H1 (cell line): ENCODE measurements at places on chromosomes 2 and 18. TPM values are rescaled to one million over a fixed set of nuclear protein-coding genes. Genes with fewer than 3 reads are reported as not detected.

DNA sequence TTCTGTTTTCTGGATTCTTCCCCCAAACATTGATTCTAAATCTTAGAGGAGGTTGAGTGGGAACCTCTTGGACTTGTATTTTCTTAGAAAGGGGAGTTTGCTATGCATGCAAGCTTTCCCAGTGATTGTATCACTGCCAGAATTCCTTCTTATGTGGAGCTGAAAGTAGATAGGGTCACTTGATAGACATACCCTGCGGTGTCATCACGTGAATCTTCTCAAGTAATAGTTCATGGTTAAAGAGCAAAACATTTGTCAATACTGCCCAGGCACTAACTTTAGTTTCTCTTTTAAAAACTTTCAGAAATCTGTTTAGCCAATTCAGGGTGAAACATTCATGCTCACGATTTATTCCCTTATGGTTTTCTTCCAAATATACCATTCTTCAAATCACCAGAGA lies 6.4 kb downstream of the PMAIP1 start:
- no peak for DNase-seq

DNA sequence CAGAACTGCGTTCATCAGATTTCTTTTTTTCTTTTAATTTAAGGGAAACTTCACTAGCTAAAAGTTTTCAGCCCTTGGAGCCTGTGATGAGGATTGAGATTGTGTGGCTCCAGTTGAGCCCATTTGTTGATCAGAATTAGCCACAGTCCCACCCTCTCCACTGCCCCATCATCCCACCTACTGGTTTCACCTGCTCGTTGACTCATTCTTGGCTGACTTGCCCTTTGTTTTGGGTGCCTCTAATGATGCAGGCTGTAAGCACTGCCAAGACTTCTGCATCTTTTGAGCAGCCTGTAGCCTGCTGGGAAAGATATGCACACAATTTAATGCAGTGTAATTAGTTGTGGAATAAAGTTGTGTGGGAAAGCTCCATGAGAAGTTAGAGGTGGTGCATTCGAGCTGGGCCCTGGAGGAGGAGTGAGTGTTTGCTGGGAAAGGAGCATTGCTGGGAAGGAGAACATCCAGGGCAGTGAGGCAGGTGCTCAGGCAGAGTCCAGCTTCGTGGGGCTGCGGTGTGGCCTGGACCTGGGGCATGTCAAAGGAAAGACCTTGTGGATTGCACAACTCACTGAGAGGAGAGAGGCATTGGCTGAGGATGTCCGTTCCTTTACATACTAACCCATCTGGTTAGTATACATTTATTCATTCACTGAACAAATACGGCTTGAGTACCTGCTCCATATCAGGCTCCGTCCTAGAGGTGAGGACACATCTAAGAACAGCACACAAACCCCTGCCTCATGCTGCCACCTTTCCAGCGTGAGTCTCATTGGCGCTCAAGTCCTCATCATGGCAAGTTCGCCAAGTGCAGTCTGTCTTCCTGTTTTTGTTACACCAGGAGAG lies 18.2 kb downstream of the ASPRV1 start:
- no peak for DNase-seq

- no peak for DNase-seq
Measured at GRCh38 chr2:33111002-33111446, 164.3 kb downstream of the LTBP1 start.

- DNase-seq, result no peak
Measured at GRCh38 chr18:51342815-51343214, 145.3 kb upstream of the MEX3C start.

- no peak for DNase-seq
Measured at GRCh38 chr2:62831729-62832128, 126.2 kb downstream of the EHBP1 start.

DNA sequence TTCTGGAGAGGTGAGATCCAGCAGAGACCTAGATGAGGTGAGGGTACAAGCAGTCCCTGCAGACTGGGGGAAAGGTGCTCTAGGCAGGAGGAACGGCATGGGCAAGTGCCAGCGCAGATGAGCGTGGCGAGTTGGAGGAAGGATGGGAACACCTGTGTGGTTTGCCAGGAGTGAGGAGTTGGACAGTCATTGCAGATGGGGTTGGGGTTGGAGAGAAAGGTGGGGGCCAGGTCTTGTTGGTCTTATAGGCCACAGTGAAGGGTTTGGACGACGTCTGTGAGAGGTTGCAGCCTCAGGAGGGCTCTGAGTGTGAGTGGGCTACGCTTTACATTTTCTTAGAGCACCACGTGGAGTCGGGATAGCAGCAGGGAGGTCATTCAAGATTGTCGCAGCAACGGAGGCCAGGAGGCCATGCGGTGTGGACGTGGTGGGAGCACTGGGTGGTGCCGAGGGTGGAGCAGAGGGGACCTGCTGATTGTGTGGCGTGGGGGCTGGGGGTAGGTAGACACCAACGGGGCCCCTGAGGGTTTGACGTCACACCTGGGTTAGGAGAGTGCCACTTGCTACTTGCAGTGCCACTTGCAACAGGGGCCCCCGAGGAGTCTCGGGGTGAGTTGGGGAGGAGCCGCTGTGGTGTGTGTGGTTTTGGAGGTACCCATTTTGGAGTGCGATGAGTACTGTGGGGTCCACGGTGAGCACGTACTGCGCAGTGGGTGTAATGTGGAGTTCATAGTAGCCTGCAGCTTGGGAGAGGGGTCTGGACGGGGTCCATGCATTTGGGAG lies 66.2 kb downstream of the LPIN1 start:
- DNase-seq, result no peak

- peak; percentile 71 for DNase-seq
Measured at GRCh38 chr2:46294176-46294836, 2.9 kb upstream of the EPAS1 start.

- DNase-seq, result no peak
Measured at GRCh38 chr2:156430236-156430979, 5.8 kb upstream of the GPD2 start.

GRCh38 chr2:180360283-180360618 lies 353.2 kb upstream of the CWC22 start:
- no peak for DNase-seq

GRCh38 chr2:124180635-124181034 lies 155.5 kb downstream of the CNTNAP5 start:
- DNase-seq, result no peak

- no peak for DNase-seq
Measured at GRCh38 chr2:32572737-32573136, 55.1 kb upstream of the TTC27 start.

DNA sequence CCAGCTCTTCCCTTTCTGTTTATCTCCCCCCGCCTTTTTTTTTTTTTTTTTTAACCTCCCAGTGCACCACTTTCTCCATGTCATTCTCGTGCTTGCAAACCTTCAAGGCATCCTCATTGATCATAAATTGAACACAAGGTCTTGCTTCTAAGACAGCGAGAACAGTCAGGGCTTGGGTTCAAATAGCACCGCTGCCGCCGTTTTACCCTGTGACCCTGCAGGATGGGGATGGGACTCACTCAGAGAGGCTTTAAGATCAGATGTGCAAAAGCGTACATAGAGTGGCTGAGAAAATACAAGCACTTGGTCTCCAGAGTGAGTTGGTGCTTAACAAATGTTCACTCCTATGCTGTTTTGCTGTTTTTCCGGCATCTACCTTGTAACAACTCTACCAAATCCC lies 93.6 kb downstream of the TCF7L1 start:
- no peak for DNase-seq

GRCh38 chr2:103459283-103459682 lies 697.5 kb downstream of the TMEM182 start:
- DNase-seq, result no peak

DNA sequence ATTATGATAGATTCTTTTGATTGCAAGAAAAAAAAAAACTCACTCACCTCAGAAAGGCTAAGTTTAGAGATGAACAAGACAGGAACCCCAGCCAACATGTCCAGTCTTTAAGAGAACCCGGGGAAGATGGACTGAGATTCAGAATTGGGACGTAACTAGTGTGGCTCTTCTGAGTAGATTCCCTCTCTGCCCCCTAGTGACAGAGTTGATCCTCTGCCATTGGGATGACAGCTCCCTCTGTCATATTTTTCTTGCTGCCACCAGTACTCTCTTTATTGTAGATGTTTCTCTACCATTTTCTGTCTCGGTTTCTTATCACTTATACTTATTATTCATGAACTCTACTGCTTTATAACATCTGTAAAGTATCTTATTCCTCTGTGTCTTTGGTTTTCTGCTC lies 77.7 kb downstream of the GULP1 start:
- no peak for DNase-seq

GRCh38 chr18:45900623-45901022 lies 66.5 kb downstream of the EPG5 start:
- no peak for DNase-seq

DNA sequence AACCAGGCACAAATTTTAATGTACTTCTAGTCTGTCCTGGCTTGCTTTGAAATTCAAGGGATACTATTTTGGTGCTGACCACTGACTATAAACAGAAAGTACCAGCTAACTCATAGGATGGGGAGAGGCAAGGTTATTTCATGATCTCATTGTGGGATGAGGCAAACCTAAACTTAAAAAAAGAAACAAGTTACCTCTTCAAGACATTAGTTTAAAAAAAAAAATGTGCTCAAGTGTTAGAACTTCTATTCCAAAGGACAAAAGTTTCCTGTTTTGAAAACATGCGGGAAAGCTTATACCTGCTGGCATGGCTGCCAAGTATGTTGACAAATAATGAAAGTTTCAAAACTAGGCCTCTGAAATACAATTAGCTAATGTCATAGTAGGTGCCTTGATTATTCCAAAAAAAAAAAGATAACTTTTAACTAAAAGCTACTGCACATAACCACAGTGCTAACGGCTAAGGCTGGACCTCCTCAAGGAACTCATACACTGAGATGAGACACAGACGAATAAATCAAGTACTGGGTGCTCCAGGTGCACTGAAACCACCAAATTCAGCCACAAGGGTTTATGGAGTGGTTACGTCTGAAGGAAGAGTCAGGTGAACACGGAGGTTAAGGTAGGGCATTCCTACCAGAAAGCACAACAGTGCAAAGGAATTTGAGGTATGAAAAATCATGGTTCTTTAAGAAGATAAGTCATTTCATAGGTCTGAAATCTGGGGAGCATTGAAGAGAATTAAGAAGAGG lies 38.1 kb downstream of the TMEM131 start:
- no peak for DNase-seq

- no peak for DNase-seq
Measured at GRCh38 chr2:10533811-10534321, 85.7 kb upstream of the ODC1 start.

DNA sequence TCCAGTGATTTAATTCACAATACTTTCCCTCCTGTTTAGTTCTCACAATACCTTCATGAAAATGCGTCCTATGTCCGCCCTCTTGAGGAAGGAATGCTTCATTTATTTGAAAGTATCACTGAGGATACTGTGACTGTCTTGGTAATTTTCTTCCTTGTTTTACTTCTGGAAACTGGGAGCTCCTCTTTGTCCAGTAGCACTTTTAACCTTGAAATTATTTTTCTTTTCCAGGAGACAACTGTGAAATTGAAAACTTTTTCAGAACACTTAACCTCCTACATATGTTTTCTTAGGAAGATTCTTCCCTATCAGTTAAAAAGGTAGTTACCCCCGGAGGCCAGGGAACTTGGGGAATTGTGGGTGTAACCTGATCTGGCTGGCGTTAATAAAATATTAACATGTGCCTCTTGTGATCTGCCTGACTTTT lies 58.9 kb upstream of the STON1 start:
- no peak for DNase-seq

DNA sequence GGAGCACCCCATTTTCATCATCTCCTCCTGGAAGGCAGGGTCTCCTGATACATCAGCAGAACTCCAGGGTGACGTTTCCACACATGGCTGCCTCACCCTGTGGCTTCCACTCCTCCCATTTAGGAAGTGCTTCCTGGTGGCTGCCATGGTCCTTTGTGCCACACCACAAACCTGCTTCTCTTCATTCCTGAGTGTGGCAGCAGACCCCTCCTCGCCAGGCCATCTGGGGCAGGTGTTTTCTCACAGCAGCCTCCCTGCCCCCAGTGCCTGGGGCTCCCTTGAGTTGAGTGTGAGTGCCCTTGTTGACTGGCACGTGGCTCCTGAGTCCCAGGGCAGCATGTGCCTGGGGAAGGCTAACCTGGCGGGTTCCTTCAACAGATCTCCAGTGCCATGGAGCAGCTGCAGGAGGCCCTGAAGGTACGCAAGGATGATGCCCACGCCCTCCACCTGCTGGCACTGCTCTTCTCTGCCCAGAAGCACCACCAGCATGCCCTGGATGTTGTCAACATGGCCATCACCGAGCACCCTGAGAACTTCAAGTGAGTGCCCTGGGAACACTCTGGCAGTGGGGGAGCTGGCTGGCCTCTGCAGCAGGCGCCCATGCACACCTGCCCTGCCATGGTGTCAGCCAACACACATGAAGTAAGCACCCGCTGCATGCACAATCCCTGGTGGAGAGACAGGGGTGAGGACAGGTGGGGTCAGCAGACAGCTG lies 113.4 kb upstream of the MCFD2 start:
- DNase-seq, result no peak

GRCh38 chr18:50231621-50232020 lies 34.7 kb downstream of the CFAP53 start:
- no peak for DNase-seq

DNA sequence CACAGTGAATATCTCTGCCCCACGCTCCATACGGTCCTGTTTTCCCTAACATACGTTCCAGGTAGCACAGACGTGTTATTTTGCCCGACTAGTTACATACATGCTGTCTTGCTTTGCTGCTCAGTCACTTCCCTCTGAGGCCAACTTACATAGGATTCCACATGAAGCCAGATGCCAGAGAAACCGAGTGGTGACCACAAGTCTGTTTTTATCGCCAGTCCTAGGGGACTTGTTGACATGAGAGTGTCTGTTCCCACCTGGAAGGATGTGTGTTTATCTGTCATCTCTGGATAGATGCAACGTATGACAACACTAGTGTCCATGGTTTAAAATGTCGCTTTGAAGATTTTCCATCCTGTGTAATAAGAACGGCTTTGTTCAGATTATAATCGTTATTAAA lies 32.6 kb downstream of the PMAIP1 start:
- DNase-seq, result no peak

- DNase-seq, result no peak
Measured at GRCh38 chr2:222307143-222307756, 8.5 kb upstream of the PAX3 start.

- no peak for DNase-seq
Measured at GRCh38 chr18:31942291-31942998, 483 bp downstream of the TRAPPC8 start.

DNA sequence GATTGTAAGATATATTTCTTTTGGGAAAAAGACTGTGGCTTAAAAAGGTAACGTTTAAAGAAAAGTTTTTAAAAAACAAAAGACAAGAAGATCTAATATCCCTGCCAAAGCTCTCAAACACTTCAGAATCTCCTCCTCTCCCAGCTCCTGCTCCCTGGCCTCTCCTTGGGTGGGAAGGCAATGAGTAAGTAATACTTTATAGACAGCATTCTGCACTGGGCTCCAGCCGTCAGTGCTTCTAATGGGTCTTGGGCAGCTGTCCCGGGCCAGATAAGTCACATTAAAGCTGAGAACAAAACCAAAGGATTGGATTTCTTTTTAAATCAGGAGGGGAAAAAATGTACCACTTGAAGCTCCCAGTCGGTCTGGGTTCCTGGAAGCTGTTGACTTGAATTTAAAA lies 133.7 kb downstream of the ALPK2 start:
- DNase-seq, result no peak

ERFE gene
- total RNA-seq, result 1.8 and 2.5 TPM in 2 replicates

UPP2 gene
- total RNA-seq, result not detected in 2 replicates

KLHL41 gene
- total RNA-seq, result not detected in 2 replicates

RAB12 gene
- 42.1 and 45.9 TPM in 2 replicates for total RNA-seq

GAREM2 gene
- total RNA-seq, result 19.9 and 23.0 TPM in 2 replicates

INHBB gene
- 0.23 and 0.30 TPM in 2 replicates for total RNA-seq

STK11IP gene
- total RNA-seq, result 24.1 and 29.6 TPM in 2 replicates

AOX1 gene
- 4.9 and 5.6 TPM in 2 replicates for total RNA-seq

ASPRV1 gene
- 0.86 and 0.95 TPM in 2 replicates for total RNA-seq

IL1F10 gene
- not detected in 2 replicates for total RNA-seq
